Stimulated activated CD8-positive, alpha-beta memory T cell treated with anti-CD3 and anti-CD28 coated beads, Interleukin-4, amount 100 ng/mL, for 24 hours (primary cell): ENCODE measurements at places on chromosomes 5 and 9.

- no peak for DNase-seq
These were observed 51.9 kb downstream of the KLF4 start for GRCh38 chr9:107437716-107438115.

- DNase-seq: no peak
These were observed 31.3 kb upstream of the IFNE start for GRCh38 chr9:21513431-21513830.

GRCh38 chr9:92974761-92975755, 27.7 kb downstream of the FGD3 start:
- no peak for DNase-seq

GRCh38 chr5:107815109-107815508, 144.4 kb upstream of the EFNA5 start:
- no peak for DNase-seq

DNA sequence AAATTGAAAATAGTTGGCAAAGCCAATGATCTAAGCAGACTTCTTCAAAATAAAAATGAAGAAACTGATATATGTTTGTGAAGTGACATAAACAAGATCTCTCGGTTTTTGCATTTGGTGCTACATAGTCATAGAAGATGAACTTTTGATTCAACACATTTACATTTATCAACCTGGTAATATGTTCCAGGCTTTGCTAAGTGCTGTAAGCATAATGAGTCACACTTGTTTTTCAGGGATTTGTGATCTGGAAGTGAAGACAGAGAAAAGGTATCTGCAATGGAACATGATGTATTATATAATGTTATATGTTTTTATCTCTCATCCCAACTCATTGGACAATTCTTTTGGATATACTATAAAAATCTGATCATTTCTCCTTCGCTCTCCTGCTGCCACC, 801.4 kb downstream of the BRINP1 start:
- no peak for DNase-seq

DNA sequence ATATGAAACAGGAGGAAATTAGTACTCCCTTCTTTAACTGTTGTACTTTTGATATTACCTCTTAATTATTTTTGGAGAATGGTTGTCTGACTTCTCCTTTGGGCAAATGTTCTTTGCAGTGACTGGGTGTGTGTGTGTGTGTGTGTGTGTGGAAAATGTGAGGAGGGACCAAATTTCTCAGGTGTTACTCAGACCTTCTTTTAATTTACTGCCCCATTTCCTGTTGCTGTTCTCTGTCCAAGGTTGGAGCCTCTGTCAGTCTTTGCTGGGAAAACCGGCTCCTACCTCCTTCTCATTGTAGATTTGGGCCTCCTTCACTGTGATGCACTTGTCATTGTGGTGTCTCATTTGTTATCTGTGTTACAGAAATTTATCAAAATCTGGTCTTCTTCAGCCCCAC, 68.4 kb downstream of the PBX3 start:
- DNase-seq: no peak

DNA sequence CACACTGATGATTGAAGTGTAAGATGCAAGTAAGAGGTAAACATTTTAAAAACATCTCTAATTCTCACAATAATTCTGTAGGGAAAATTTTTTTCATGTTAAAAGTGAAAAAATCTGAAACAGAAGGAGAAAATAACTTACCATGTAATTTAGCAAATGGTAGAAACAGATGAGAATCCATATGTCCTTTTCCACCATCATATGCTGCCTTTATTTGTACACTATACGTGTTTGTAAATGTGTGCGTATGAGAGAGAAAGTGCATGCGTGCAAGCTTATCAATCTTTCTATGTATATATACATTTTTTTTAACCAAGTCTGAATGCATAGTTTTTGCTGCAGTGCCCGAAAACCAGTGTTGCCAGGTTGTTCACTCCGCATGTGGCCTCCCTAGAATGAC, 186.7 kb downstream of the IZUMO3 start:
- no peak for DNase-seq

DNA sequence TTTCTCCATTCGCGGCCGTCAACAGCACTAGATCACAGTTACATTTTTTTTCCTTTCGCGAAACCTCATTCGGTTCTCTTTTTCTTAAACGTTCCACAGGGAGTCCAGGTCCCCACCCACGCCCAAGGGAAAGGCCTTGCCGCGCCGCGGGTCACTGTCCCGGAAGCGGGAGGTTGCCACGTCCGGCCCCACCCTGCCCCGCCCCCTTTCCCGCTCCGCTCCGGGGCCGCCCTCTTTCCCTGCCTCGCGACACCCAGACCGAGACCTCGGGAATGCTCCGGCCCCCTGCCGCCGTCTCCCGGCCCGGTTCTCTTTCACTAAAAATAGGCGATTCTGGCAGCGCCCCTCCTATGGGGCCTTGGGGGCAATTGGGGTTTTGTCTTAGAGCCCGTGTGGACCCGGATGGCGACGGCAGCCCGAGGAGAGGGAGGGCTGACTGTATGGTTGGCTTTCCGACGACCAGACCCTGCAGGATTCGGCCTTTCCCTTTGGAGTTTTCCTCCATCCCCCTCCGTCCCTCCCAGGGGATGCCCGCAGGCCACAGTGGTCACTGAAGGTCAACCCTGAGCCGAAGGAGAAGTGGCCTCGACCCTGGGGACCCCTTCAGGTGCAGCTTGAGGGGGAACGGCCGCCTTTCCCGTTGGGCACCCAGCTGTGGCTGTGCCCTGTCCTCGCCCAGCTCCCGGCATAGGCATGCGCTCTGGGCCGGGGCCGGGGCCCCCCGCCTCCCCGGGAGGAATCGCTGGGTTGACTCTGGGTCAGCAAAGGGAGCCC, 2.8 kb upstream of the RACK1 start:
- DNase-seq: peak; percentile 75

GRCh38 chr5:143135832-143136551, 267.5 kb downstream of the NR3C1 start:
- no peak for DNase-seq

DNA sequence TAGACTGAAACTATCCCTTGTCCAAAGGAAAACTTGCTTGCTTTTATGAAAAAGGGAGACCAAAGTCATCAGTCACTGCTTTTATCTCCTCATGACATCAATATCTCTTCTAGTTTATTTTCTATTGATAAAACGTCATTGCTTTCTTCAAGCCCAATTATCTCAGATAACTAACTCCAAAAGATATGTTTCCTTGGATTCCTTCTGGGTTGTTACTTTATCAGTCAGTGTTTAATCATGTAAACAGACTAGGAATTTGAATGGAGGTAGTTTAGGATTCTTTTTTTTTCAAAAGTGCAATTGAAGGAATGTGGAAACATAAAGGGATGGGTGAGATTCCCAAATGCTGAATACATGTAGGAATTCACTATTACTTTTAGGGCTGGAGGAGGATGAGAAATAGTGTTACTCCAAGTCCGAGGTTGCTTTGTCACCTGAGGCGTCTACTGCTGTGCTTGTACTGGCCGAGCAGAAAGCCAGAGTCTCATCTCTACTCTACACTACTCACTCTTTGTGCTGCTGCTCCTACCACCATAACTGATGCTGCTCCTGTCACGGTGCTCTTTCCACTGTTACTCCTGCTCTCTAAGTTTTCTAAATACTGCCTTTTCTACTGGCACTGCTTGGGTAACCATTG, 1697.1 kb upstream of the NUDT12 start:
- no peak for DNase-seq

- DNase-seq: no peak
These were observed 271.5 kb upstream of the PANK3 start for GRCh38 chr5:168850683-168851082.

GRCh38 chr9:112945620-112946208, 55.0 kb upstream of the SLC46A2 start:
- DNase-seq: no peak

- DNase-seq: no peak
These were observed 42.2 kb downstream of the FGD3 start for GRCh38 chr9:92989561-92989960.

- no peak for DNase-seq
These were observed 65.1 kb downstream of the PLPPR1 start for GRCh38 chr9:101093620-101094019.

- no peak for DNase-seq
These were observed 361.3 kb downstream of the NR2F1-AS1 start for GRCh38 chr5:93219641-93220145.
